ENCODE measurements at places on chromosomes 11 and 22.

GRCh38 chr11:118295815-118296454 is 8.6 kb upstream of the CD3E start:
- DNase-seq = no peak

DNA sequence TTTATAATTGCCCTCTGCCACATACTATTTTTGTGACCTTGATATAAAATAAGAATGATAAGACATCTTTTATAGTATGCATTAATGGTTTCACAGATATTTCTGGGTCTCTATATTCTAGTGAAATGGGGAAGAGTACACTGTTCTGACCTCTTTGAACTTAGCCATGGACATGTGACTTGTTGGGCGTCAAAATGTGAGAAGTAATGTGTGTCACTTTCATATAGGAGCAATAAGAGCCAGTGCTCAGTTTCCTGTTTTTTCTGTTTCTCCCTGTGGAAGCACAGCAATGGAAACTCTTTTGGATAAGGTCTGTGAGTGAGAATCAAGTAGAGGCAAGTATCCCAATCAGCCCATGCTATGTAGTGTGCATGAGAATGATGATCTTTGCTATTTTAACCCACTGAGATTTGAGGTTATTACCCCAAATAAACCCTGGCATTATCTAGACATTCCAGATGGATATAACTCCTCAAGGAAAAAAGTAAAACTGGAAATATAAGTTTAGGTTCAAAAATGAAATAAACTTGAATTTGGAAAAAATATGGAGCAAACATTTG is 60.7 kb downstream of the RAB38 start:
- DNase-seq = no peak

GRCh38 chr22:33300165-33300564 is 242.0 kb upstream of the SYN3 start:
- DNase-seq = no peak

- DNase-seq = no peak
These were observed 3.2 kb downstream of the C11orf54 start for GRCh38 chr11:93744669-93745004.

- DNase-seq = no peak
These were observed 28.1 kb upstream of the OLFML1 start for GRCh38 chr11:7457211-7457610.

- DNase-seq = no peak
These were observed 54.2 kb upstream of the NNMT start for GRCh38 chr11:114242032-114242431.

- no peak for DNase-seq
These were observed 106.8 kb downstream of the KIRREL3 start for GRCh38 chr11:126893796-126894195.

- DNase-seq = no peak
These were observed 15.2 kb upstream of the SORL1-AS1 start for GRCh38 chr11:121467965-121468364.

GRCh38 chr11:31437742-31438435 is 68.2 kb downstream of the DNAJC24 start:
- no peak for DNase-seq

- no peak for DNase-seq
These were observed 27.2 kb downstream of the RPS6KA4 start for GRCh38 chr11:64385945-64386704.

GRCh38 chr11:67999704-68000103 is 4.2 kb downstream of the UNC93B1 start:
- DNase-seq = no peak

DNA sequence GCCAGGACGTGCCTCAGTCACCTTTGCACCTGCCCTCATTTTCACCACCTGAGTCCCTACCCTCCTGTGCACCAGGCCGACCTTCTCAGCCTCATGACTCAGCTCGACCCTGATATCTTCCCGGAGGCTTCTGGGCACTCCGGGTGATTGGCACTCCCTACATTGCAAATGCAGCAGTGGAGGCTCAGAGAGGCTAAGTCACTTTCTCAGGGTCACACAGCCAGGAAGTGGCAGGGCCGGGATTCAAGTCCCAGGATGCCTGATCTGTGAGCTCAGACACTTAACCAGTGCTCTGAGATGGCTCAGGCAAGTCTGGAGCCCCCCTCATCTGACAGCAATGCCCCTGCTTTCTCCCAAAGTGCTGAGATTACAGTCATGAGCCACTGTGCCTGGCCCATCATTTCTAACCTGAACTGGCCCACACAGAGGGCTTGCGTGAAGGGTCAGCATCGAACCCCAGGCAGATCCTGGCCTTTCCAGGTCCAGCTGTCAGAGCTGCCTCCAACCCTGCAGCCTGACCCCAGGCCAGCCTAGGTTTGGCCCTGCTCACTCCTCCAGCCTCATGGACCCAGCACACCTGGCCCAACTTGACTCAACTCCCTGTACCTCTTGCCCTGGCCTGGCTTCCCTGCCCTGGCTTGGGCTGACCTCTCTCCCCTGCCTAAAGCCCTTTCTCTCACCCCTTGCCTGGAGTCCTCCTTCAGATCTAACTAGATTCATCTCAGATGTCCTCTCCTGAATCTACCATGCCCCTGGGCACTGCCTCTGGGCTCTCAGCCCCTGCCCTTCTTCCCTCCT is 40.7 kb upstream of the RTL6 start:
- DNase-seq = no peak

- DNase-seq = no peak
These were observed 42.5 kb upstream of the DLAT start for GRCh38 chr11:111982541-111983186.

GRCh38 chr11:35944503-35945136 is 758 bp downstream of the LDLRAD3 start:
- DNase-seq = peak; percentile 12

DNA sequence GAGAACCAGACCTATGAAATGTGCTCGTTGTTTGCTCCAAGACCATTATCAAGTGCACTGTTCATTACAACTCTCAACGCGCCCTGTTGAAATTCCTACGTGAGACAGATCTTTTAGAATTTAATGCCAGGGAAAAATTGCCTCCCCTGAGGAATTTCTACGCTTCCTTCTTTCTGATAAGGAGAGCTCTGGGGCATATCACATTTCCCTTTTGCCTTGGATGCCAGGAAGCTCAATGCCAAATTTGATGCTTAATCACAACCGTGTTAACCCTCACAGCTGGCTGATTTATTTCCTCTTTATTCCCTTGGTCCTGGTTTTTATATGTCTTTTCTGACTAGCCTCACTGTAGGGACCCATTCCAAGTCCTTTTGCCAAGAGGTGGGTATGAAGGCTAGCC is 109.4 kb downstream of the MICAL2 start:
- peak; percentile 62 for DNase-seq

DNA sequence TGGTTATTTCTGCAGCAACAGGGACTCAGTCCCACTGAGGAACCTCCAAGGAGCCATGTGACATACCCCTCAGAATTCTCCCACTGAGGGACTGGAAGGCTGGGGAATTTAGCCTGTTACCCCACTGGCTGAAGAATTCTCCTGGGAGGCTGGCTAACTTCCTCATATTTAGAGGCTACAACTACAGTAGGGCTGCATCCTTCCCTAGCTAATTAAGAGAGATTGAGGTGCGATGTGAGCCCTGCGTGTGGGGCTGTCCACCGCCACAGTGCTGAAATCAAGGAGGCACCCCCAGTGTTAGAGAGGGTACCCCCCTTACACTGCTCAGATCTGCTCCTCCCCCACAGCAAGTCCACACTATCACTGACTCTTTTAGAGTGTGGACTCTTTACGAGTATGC is 21.1 kb downstream of the EIF3F start:
- no peak for DNase-seq

- DNase-seq = no peak
These were observed 53.6 kb upstream of the USP47 start for GRCh38 chr11:11788063-11788710.

- DNase-seq = no peak
These were observed 23.8 kb downstream of the CAPRIN1 start for GRCh38 chr11:34075178-34075820.

DNA sequence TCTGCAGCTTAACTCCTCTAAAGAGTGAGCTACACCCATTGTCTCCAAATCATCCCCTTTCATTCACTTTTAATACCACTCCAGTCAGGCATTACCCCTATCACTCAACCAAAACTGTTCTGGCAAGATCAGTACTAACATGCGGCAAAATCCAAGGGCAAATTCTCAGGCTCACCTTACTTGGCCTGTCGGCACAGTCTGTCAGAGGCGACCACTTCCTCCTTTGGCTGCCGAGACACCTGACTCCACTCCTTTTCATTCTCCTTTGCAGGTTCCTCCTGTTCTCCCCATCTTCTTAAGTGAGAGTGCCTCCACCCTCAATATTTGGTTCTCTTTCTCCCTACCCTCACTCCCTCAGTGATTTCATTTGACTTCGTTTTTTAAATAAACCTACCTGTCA is 4.2 kb downstream of the C11orf91 start:
- DNase-seq = no peak

GRCh38 chr22:20111045-20111688 is 4.7 kb upstream of the RANBP1 start:
- DNase-seq = peak; percentile 53

- DNase-seq = no peak
These were observed 121.7 kb downstream of the BRD1 start for GRCh38 chr22:49705972-49706352.

- DNase-seq = no peak
These were observed 13.7 kb downstream of the MTFP1 start for GRCh38 chr22:30439226-30439625.

GRCh38 chr11:106706355-106706754 is 311.9 kb downstream of the GUCY1A2 start:
- DNase-seq = peak; percentile 71
